ENCODE measurements at places on chromosomes 11 and 22.
A peak's percentile ranks its signal among the peaks of the same experiment; 100 is the strongest.

- DNase-seq, result no peak
Measured at GRCh38 chr11:116492600-116492999, 280.2 kb downstream of the BUD13 start.

GRCh38 chr11:44248109-44248508 lies 61.8 kb downstream of the ALX4 start:
- no peak for DNase-seq

- no peak for DNase-seq
Measured at GRCh38 chr22:23522623-23523251, 57.4 kb downstream of the IGLL1 start.

GRCh38 chr11:78667461-78667860 lies 92.8 kb upstream of the NARS2 start:
- DNase-seq, result no peak

- DNase-seq, result no peak
Measured at GRCh38 chr11:27679136-27680015, 20.9 kb downstream of the BDNF start.

DNA sequence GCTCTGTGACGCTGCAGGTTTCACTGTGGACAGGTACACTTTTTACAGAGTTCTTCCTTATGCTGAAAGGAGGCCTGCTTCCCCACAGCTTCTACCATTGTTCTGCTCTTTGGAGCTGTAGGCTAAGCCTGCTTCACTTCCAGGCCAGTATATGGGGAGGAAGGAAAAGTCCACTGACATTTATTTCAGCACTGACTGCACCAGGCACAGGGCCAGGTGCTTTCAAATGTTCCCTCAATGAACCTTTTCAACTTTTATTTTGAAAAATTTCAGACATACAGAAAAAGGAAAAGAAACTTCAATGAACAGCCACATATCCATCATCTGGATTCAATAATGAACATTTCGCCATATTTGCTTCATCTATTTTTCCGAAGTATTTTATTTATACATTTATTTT lies 22.0 kb downstream of the POU2F3 start:
- no peak for DNase-seq

DNA sequence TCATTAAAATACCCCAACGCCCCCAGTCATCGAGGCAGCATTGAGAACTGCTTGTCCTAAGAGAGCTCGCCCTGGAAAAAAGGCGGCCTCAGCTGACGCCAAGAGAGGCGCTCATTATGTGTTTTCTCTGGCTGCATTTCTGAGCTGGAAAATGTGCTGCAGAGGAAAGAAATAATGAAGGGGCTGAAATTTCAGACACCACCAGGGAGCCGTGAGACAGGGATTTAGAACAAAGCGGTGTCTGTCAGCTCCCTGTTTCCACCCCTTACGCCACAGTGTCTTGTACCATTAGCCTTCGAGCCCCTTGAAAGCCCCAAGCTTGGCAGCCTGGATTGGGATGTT lies 14.4 kb downstream of the USH1C start:
- no peak for DNase-seq

DNA sequence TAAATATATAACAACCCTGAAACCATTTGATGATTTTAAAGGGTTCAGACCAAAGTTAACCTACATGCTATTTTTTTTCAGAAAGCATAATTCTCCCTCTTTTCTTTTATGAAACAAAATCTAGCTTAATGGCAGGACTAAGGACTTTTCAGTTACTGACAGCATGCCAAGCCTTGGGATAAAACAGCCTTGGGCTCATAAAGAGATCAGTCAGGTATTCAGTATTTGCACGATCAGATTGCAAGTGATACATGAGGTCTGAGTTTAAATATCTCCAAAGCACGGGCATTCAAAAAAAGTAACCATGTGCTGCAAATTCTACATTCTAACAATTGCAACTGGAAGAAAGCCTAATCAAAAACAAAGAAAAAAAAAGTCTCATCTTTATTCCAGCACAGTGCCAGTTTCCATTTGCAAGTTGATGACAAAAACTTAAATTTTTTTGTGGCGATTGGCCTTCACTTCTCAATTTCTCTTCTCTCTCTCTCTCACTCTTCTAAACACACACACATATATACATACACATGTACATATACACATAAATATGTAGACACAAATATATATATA lies 60.1 kb downstream of the CTSC start:
- no peak for DNase-seq

DNA sequence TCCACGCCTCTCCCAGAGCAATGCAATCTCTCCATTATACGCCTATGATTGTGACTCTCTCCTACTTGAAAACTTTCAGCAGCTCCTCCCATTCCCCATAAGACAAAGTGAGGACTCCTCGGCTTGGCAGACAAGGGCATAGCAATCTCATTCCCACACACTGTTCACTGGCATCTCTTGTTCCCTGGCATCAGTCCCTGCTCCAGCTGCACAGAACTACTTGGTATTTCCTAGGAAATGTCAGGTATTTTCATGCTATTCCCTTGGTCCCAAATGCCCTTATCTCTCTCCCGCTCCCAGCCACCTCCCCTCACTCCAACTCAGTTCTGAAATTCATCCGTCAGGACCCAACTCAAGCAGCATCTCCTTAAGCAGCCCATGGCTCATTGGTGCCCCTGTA lies 28.4 kb downstream of the TMPRSS5 start:
- DNase-seq, result no peak

- DNase-seq, result no peak
Measured at GRCh38 chr11:2270322-2271076, at the start of gene ASCL2. TSS of gene ASCL2 (minus strand) at chr11:2270588. CDS start at chr11:2270332, 256 bp downstream.

- DNase-seq, result no peak
Measured at GRCh38 chr11:22389526-22390282, 51.5 kb downstream of the SLC17A6 start.

DNA sequence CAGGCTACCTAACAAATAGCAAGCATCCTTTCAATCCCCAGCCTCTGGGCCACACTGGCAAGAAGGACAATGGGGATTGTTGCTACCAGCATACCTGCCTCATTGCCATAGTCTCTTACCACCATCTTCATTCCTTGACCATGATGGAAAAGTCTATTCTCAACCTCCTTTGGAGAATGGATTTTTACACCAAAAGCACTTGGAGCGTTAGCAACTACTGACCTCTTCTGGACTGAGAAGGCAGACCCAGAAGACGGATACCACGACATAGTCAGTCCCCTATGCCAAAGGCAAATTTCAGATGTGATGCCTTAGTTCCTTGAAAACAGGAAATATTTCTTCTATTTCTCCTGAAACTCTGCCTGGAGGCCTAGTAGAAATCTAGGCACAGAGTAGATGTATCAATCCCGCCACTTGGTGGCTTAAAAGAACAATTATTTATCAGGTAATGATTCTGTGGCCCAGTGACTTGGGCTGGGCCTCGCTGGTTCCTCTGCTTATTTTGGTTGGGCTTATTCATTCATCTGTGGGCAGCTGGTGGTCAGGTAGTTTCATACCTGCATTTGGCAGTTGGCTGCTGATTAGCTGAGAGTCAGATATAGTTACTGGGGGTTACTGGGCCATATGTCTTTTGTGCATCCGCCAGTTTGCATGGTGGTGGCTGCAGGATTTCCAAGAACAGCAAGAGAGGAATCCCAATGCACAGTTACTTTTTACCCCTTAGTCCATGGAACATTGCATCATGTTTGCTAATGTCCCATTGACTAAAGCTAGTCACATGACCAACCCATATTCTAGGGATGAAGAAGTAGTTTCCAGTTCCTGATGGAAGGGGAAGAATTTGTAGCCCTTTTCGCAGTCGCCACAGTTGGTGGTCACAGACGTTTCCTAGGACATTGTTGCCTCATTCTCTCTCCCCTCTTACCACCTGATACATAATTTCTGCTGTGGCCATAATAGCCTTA lies 75.2 kb downstream of the DHCR7 start:
- DNase-seq, result no peak

DNA sequence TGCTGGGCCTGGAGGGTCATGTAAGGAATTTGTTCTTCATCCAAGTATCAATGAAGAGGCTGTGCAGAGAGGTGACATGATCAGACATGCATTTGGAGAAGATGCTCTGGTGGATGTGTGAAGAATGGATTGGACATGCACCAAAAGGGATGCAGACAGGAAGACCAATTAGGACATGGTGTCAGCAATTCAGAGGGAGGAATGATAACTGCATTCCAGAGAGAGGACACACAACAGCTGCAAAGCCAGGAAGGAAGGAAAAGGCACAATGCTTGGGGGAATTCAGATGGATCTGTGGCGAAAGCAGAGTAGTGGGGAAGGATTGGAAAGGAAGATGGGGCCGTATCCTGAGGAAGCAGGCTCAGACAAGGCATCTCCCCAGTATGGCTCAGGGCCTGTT lies 5.2 kb upstream of the ARRB1 start:
- DNase-seq, result no peak

- DNase-seq, result no peak
Measured at GRCh38 chr11:17927041-17927440, 85.8 kb downstream of the SERGEF start.

DNA sequence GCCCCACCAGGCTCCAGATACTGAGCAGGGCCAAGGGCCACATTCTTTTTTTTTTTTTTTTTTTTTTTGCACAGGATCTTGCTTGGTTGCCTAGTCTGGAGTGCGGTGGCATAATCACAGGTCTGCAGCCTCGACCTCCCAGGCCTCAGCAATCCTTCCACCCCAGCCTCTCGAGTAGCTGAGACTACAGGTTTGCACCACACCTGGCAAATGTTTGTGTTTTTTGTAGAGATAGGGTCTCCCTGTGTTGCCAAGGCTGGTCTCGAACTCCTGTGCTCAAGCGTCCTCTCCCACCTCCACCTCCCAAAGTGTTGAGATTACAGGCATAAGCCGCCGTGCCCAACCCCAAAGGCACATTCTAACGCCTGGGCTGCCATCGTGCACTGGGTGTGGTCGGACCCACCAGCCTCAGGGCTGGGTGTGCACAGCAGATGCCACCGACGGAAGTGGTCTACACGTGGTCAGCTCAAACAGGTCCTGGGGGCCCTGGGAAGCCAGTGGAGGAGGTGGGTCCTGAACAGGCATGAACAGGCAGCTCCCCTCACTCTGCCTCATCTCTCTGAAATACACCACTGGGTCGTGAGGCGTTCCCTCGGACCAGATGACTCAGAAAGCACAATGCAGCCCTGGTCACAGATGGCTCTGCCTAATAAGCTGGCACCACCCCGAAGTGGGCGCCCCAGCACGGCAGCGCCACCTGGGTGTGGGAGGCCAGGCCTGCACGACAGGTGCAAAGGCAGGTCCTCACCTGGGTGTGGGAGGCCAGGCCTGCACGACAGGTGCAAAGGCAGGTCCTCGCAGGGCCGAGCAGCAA lies 5.1 kb upstream of the B4GALNT4 start:
- peak; percentile 26 for DNase-seq

GRCh38 chr11:6298605-6299004 lies 21.7 kb downstream of the CAVIN3 start:
- no peak for DNase-seq

GRCh38 chr11:78572394-78572793 lies 2.3 kb downstream of the NARS2 start:
- no peak for DNase-seq

- DNase-seq, result no peak
Measured at GRCh38 chr22:41234815-41235695, 5.7 kb downstream of the CHADL start.

DNA sequence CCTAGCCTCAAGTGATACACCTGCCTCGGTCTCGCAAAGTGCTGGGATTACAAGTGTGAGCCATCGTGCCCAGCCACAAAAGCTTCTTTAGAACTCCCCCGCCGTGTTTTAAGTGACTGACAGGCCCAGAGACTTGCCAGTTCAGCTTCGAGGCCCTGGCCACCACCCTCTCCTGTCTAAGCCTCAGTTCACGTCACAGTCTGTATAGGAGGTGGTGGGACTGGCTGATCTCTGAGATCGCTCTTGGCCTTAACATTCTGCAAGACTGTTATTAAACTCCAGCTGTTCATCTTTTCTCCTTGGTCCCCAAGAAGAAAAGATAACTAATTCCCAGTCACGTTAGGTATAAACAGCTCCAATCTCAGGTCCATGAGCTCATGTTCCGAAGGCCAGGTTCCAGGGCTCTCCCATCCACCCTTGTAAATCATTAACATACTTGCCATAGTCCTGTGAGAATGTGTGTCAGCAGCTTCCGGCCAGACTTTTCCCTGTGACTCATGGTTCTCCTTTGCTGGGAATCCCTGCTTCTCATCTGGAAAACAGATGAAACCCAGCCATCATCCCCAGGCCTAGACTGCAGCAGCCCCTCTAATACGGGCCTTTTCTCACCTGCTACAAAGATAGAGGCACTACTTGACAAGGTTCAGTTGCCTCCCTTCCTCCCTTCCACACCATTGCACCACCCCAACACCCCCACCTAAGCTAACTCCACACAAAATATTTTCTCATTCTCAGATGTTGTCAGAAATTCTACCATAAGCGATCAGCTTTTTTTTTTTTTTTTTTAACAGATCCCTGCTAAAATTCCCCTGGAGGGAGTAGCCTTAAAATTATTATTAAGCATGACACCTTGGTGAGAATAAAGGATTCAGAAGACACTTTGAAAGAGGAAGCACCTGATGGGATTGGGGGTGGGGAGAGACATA lies 5.6 kb upstream of the KIAA0930 start:
- DNase-seq, result peak; percentile 78

- no peak for DNase-seq
Measured at GRCh38 chr22:20061481-20061861, 18.6 kb upstream of the DGCR8 start.

GRCh38 chr11:42462558-42463310 lies 849.1 kb upstream of the API5 start:
- DNase-seq, result no peak

DNA sequence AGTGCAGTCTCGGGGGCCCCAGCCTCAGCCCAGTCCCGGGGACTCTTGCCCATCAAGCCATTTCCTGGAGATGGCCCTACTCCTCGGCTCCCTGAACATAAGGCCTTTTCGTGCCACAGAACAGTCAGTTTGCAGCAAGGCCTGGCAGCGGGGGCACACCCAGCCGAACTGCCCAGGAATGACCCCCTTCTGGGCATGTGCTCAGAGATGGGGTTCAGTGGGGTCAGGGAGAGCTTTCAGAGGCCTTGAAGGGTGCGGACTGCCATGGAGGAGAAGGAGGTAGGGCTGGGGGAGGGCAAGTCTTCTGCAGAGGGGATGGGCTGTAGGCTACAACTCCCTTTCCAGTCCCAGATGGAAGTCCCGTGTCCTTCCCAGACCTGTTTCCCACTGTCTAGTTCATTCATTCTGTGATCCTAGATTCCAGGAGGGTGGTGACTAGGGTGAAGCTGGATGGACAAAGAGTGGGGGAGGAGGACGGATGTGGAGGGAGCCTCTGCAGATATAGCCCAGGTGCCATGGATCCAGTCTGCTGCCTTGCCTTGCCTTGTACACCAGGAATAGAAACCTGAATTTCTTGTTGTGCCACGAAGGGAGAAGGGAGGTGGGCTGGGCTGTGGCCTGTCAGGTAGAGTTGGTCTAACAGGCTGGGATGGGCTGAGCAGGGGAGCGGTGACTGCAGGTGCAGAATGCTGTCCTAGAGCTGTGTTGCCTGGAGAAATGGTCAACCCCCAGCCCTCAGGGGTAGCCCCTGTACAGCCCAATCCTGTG lies 14.2 kb upstream of the OMP start:
- DNase-seq, result no peak

GRCh38 chr11:119206511-119207414 lies 624 bp downstream of the CBL start:
- DNase-seq, result peak; percentile 59

Data from uterus (tissue), 4 donors.